Stimulated activated CD4-positive, alpha-beta T cell treated with anti-CD3 and anti-CD28 coated beads, Interleukin-1b, Interleukin-23, amount 100 ng/mL, for 24 hours (primary cell): ENCODE measurements at places on chromosomes 6 and 20.

- no peak for DNase-seq
Observed at GRCh38 chr6:46917002-46917545, 4.7 kb downstream of the ADGRF5 start.

DNA sequence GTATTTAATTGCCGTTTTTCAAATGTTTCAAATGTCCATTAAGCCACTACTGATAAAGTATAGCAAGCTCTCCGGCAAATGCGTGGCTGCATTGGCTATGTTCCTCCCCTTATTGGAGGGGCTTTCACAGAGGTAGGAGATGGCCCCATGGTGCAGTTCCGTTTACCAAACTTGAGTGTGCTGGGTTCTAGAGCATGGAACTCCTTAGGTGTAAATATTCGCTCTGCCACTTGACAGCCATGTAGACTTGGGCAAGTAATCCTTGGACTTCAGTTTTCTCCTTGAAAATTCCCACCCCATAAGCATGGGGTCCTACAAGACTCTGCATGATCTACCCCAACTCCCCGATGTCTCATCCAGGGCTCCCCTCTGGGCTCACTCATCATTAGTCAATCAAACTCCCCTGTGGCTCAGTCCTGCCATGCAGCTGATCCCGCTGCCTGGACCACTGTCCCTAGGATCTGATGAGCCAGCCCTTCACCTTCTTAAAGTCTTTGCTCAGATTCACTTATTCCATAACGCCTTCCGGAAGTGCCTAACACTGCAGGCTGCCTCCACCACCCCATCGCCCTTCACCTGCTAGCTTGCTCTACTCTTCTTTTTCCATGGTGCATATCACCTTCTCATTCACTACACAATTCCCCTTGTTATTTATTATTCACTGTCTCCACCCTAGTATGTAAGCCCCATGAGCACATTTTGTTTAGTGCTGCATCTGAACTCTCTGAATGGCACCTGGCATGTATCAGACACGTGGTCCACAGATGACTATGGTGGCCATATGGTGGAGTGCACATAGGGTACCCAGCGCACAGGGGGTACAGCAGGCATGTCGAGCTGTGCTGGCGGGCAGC lies 18.8 kb downstream of the PRR18 start:
- DNase-seq: no peak

DNA sequence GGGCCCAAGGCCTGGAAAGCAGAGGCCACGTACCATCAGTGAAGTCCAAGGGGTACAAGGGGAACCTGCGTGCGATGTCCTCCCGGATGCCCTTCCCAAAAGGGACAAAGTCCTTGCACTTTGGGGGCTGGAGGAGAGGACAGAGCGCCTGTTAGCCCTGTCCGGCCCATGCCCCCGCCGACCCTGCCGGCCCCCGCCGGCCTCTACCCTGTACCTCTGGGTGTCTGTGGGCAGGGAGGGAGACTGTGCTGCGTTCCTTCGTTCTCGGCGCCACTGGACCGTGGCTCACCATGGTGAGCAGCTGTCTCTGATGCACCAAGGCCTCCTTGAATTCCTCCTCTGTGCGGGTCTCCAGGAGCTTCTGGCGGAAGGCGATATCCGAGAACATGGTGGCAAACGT lies 7.9 kb downstream of the SLC4A11 start:
- no peak for DNase-seq

DNA sequence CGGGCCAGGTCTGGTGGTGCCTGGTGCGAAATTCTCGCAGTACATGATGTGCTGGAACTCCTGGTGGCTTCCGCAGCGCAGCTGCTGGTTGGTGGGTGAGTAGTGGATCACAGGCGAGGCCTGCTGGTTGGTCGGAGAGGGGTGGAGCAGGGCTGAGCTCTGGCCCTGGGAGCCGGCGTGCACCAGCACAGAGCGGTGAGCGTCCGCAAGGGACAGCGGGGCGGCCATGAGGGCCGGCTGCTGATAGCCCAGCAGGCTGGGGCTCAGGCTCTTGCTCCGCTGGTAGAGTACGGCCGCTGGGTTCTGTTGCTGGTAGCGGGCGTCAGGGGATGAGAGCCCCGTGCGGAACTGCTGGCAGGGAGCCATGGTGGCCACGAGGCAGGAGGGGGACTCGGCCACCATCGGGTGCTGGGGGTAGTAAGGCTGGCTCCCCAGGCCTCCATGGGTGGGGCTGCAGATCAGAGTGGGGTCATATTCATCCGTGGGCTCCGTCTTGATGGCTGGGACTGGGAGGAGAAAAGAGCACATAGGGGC lies 110.2 kb downstream of the NFATC2 start:
- DNase-seq: no peak

DNA sequence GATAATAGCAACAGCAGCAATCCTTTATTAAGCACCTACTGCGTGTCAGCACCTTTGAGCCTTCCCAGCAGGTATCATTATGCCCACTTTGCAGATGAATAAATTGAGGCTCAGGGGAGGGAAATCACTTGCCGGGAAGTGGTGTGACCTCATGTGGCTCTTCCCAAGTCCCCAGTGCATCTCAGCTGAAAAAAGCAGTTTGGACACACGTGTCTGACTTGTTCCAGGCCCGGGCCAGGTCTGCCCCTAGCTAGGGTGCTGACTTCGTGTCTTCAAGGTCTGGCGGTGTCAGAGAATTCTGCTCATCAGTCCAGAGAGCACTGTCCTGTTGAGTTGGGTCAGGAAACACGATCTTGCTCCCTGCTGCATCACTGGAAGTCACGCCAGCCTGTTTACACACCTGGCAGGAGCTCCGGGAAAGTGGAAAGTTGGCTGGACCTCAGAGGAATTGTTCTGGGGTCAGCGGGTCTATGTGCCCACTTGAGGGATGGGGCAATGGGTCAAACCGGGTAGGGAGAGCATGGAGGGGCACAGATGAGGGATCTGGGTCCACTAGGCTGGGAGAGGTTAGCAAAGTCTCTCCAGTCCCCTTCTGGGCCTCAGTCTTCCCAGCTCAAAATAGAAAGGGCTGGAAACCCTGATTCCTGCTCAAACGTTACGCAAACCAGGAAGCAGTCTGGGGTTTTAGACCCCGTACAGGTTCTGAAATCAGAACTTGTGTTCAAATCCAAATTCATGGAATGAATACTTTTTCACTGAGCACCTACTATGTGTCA lies 10.5 kb downstream of the SLC13A3 start:
- no peak for DNase-seq

DNA sequence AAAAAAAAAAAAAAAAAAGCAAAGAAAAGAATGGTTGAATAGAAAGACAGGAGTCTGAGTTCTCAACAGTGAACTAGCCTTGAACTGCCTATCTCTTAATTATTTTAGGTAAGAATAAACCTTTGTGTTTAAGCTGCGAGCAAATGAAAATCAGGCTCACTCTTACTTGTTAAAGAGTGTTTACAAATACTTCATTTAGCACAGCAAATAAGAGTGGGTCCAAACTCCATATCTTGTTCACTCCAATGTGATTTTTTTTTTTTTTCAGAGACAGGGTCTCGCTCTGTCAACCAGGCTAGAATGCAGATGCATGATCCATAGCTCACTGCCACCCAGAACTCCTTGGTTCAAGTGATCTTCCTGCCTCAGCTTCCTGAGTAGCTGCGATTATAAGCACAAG lies 11.9 kb downstream of the MCM9 start:
- no peak for DNase-seq

GRCh38 chr6:126764104-126764503 lies 354.4 kb upstream of the RSPO3 start:
- no peak for DNase-seq

- no peak for DNase-seq
Observed at GRCh38 chr20:36084897-36085613, 69.5 kb upstream of the EPB41L1 start.
